ENCODE measurements at places on chromosomes 7 and 10. TPM values are rescaled to one million over a fixed set of nuclear protein-coding genes. Genes with fewer than 3 reads are reported as not detected.

GRCh38 chr10:45425621-45426563, 51.9 kb downstream of the ALOX5 start:
- DNase-seq, result peak; percentile 26

GRCh38 chr7:15495170-15495569, 66.6 kb downstream of the AGMO start:
- no peak for DNase-seq

- no peak for DNase-seq
Observed at GRCh38 chr10:75616874-75617478, 185.6 kb downstream of the LRMDA start.

DNA sequence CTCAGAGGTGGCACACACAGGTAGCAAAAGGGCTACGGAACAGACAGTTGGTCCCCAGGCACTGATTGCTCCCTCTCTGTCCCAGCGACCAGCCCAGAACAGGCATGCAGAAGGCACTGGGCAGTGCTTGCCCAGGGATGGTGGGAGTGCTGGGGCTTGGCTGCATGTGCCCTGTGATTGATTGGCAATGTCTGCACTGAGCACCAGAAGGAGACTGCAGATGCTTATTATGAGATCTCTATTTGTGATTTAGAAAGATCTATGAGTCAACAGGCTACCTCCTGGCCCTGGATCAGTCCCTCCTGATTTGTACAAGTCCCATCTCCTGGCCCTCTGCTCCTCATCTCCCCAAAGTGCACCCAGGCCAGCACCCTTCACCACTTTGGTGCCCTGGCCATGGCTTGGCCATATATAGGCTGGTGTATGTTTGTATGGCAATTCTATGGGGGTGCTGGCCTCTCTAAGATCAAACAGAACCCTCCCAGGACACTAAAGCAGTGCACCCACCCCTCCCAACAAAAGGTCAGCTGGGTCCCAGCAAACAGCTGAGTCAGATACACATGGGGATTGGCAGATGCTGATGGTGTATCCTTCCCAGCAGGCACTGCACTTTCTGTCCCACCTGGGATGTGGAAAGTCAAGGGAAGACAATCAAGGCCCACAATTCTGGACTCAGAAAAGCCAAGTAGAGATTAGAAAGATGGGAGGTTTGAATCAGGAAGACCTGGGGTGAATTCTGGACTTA, 30.9 kb downstream of the CAMK2B start:
- no peak for DNase-seq

DNA sequence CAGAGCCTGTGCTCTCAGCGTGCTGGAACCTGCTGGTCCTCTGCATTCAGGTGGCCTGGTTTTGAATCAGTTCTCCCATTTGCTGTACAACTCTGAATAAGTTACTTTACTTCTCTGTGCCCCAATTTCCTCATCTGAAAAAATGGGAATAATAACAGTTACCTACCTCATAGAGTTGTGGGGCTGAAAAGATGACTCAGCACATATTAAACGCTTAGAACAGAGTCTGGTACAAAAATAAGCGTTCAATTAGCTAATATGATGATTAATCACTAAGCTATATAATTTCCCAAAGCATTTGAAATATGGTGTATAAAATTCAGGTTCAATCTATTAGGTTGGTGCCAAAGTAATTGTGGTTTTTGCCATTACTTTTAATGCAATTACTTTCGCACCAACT, 259.1 kb downstream of the PRPF18 start:
- DNase-seq, result no peak

DNA sequence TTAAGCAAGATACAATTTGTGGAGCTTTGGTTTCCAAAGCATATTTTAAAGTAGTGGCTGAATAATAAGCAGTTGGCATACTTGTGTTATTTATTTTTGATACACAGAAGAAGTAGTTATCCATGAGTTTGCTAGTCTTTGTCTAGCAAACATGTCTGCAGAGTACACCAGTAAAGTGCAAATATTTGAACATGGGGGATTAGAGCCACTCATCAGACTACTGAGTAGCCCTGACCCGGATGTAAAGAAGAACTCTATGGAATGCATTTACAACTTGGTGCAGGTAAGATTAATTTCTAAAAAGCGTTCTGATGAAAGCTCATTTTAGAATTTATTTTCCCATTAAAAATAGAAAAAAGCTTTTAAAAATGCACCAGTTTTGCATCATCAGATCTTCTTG, 31.4 kb downstream of the ARMC3 start:
- DNase-seq, result no peak

DNA sequence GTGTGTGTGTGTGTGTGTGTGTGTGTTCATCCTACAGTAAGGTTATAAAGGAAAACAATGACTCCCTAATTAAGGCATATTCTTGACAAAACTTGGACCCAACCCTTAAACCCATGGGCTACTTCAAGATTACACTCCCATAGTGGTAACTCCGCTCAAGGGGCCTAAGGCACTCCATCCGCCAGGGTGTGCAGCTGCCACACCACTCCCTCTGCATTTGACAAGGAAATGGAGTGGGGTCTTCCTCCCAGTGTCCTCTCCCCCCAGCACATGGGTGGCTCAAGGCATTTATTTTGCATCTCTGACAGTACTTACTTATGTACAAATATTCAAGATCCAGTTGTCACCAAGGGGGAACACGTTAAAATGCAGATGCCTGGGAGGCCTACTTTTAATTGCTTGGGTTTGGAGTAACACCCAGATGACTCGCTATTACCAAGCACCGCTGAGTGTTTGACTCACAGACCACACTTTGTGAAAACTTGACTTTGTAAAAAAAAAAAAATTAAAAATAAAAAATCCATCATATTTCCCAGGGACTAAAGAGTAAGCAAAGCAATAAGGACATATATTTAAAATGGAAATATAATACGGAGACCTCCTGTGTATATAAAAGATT, 53.0 kb upstream of the AGR3 start:
- peak; percentile 69 for DNase-seq

DNA sequence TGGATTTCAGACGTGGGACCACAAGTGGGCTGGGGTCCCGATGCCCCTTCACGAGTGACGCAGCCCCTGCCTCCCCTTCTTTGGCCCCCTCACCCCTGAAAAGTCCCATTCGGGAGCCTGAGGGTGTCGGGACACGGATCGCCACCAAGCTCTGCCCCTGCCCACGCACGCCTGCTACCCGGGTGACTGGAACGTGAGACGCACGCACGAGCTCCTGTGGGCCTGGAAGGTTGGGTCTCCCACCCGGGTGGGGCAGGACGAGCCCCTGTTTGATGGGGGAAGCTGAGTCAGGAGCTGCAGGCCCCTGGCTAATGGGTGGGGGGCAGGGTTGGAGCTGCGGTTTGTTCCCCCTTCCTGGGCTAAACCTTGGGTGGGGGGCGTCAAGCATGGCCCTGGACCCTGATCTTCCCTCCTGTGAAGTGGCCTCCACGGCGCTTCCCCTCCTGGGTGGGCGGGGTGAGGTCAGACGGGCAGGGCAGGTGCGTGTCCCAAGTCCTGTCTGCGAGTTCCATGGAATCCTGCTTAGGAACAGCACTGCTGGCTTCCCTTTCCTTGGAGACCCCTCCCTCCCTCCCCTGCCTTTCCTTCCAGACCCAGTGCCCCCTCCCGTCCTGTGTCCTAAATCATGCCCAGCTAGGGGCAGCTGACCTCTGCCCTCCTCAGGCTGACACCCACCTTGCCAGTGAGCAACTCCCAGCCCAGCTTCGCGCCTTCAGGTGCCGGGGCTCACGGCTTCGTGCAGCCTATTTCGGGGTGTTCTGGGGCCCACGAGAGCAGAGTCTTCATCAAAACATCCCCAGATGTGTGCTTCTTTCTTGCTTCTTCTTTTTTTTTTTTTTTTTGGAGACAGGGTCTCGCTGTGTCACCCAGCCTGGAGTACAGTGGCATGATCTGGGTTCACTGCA, 5.3 kb upstream of the TMEM184A start:
- DNase-seq, result no peak

GRCh38 chr7:106840342-106840741, 24.7 kb upstream of the PIK3CG start:
- peak; percentile 94 for DNase-seq

GPR22 gene
- 0.23 TPM for polyA plus RNA-seq

PRLHR gene
- not detected for polyA plus RNA-seq

PTF1A gene
- not detected for polyA plus RNA-seq

BAMBI gene
- 0.95 TPM for polyA plus RNA-seq
